ENCODE measurements at places on chromosomes 11 and 22.
A peak's percentile ranks its signal among the peaks of the same experiment; 100 is the strongest.

- no peak for DNase-seq
Observed at GRCh38 chr11:117188620-117189081, 10.1 kb downstream of the SIDT2 start.

- DNase-seq, result no peak
Observed at GRCh38 chr11:43712676-43713075, 32.1 kb downstream of the HSD17B12 start.

GRCh38 chr11:15918212-15918611, 438.1 kb downstream of the SOX6 start:
- DNase-seq, result no peak

DNA sequence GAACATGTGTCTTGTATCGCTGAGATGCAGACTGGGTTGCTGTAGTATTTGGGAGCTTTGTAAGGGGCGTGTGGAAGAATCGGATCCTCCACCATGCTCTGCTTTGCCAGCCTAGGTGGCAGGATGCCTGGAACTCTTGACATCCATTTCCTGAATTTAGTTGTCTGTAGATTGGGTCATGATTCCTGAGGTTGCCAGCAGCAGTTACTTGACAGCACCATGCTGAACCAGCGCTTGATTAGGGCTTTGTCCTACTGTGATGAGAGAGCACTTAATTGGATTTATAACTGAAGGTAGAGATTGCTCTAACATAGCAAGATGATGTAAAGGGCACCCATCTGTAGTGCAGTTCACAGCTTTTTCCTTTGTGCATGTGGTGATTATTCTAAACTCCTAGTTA, 75.6 kb upstream of the HORMAD2 start:
- DNase-seq, result no peak

DNA sequence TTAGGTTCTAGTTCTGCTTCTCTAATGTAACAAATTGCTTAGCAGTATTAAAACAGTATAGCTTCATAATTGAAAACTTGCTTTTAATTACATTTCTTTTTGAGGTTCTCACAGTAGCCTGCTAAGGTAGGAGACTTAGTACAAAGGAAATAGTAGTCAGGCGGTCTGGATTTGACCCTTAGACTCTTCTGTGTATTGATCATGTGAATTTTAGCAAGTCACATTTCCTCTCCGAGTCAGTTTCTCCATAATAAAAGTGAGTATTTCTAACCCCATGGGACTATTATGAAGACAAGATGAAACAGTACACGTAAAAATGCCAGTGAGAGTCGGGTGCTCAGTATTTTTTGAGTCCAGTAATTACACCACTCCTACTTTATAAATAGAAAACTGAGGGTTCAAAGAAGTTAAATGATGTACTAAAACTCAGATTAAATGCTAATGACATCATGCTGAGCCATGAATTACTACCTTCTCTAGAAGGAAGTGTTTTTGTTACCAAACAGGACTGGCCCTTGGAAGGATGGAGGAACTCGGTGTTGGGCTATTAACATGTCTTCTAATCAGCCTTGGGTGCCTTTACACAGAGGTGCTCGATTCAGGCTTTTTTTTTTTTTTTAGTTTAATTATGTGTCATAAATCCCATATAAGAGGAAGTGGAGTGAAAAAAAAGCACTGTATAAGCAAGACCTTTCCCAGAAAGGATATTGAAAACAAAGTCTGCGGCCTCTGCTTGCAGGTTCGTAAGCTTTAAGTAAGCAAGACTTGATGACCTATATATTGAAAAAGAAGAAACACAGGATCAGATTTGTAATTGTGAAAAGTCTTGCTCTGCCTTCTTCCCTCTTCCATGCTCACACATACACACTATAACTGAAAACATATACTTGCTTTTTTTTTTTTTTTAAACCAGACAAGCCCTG, 109.0 kb downstream of the EMSY start:
- peak; percentile 38 for DNase-seq

DNA sequence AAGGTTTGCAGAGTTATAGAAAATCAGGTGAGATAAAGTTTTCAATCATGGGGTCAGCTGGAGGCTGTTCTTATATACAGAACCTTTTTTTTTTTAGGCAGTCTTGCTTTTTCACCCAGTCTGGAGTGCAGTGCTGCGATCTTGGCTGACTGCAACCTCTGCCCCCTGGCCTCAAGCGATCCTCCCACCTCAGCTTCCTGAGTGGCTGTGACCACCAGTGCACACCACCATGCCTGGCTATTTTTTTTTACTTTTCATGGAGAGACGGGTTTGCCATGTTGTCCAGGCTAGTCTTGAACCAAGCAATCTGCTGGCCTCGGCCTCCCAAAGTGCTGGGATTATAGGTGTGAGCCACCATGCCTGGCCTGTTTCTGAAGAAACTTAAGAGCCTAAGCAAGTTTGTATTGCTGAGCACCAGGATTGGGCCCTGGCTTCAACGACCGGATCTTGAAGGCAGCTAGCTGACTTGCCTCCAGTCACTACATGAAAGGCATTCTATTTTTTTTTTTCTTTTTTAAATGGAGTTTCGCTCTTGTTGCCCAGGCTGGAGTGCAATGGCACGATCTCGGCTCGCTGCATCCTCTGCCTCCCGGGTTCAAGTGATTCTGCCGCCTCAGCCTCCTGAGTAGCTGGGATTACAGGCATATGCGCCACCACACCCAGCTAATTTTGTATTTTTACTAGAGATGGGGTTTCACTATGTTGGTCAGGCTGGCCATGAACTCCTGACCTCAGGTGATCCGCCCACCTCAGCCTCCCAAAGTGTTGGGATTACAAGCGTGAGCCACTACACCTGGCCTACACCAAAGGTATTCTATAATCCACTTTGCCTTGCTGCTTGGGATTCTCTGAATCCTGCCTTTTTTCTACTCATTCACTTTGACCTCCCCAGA, 7.6 kb downstream of the XBP1 start:
- DNase-seq, result no peak

GRCh38 chr11:132260636-132261035, 890.2 kb downstream of the NTM start:
- DNase-seq, result no peak

GRCh38 chr22:22934543-22935055, 47.0 kb downstream of the IGLL5 start:
- DNase-seq, result no peak

DNA sequence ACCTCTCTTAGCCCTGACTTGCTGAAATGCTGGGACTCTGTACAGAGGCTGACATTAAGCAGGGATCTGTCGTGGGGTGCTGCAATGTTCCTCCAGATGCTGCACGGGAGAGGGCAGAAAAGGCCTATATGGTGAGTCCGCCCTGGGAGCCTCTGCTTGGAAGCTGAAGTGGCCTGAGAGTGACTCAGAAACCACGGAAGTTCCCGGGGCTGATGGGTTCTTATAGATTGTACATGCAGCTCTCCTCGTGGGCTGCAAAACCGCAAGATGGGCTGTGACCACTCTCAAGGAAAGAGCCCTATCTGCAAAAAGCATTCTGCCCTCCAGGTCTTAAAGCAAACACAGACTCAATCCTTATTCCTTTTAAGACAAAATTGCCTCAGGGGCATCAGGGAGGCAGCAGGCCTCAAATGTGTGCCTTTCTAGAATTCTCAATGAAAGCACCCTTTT, 5.8 kb upstream of the SLC43A3 start:
- no peak for DNase-seq

DNA sequence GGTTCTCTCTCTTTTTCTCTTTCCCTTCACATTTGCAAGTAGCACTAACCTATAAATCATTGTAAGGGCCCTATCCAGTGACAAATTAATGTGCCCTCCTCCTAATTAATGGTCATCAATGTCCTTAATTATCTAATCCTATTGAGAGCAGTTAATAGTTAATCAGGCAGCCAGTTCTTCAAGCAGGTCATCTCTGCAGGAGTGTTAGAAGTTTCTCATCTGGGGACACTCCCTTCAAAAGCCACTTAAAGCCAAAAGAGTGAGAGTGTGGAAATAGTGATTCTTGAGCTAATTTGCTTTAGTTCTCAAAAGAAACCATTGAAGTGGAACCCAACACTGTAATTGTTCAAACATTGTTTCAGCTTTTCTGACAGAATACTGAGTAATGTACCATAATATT, 141.6 kb downstream of the ELP4 start:
- DNase-seq, result no peak

DNA sequence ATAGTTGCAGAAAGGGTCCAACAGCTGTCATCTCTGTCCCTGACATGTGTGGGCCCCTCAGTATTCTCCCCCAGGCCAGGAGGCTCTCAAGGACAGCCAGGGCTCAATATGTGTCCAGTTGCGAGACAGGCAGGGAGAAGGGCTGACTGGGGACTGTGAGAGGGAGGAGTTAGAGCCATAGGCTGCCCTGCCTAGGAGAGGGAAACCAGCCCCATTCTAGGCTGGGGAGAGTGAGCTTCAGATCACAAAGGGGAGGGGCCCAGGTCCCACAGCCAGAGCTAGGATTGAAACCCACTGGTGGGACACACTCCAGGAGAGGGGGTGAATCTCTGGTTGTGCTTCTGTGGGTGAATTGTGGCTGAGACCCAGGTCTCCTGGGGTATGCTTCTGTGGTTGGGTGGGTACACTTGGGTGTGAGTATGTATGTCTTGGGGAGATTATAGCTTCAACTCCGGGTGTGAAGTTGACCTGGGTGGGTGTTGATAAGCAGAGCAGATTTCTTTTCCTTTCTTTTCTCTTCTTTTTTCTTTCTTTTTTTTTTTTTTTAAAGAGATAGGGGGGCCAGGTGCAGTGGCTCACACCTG, 2.1 kb upstream of the CARNS1 start:
- DNase-seq, result no peak

- no peak for DNase-seq
Observed at GRCh38 chr11:35583843-35584242, 34.4 kb upstream of the FJX1 start.

DNA sequence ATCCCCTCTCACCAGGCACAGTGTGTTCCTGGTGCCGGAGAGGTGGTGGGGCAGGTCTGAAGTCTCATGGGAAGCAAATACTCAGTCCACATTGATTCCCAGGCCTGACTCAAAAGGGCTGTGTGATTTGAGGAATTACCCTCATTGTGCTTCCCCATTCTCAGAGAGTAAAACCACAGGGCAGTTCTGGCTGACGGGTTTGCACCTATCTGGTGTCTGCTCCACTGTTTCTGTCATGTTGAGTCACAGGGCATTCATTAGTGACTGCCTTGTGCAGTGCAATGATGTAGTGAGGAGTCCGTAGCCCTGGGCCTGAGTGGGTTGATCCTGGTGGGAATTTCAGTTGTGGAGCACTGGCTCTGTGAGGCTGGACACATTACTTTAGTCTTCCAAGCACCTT, 85.2 kb upstream of the ARHGAP20 start:
- DNase-seq, result no peak

- no peak for DNase-seq
Observed at GRCh38 chr22:23549198-23549595, 30.9 kb downstream of the IGLL1 start.

DNA sequence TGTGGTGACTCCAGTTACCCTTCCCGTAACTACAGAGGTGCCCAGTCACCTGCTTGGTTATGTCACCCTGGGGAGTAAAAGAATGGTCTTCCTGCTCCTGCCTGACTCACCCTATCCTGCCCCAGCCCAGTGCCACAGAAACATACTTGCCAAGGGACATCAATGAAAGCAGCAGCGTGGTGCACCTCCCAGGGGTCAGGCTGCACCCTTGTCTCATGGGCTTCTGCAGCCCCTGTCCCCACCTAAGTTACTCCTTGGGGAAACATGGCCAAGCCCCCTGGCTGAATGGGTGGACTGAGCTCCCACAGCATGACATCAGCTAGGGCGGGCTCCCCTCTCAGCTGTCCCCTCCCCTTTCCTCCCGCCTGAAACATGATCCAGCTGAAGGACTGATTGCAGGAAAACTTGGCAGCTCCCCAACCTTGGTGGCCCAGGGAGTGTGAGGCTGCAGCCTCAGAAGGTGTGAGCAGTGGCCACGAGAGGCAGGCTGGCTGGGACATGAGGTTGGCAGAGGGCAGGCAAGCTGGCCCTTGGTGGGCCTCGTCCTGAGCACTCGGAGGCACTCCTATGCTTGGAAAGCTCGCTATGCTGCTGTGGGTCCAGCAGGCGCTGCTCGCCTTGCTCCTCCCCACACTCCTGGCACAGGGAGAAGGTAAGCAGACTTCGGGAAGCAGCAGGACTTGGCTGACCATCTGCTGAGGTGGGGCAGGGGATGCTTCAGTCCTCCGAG, at the start of gene HTR3A:
HTR3A (plus strand) TSS at position 368 of the 730 bp plus-strand sequence; CDS start at position 586, 218 bp downstream.
- DNase-seq, result no peak

DNA sequence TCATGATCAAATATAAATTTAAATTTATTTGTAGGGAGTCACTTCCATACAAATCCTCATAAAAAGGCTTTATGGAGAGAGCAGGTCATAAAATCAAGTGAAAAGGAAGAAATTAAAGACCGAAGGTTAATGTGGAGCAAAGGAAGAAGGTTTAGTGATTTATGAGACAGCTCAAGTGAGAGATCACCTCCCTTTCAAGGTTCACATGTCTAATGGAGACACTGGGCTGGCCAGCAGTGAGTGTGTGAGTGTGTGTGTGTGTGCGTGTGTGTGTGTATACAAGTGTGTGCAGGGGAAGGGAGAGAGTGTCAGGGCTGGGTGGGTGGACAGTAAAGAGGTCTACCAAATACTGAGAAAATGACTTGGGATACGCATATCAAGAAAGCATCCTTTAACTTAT, 251.2 kb downstream of the FAT3 start:
- no peak for DNase-seq

DNA sequence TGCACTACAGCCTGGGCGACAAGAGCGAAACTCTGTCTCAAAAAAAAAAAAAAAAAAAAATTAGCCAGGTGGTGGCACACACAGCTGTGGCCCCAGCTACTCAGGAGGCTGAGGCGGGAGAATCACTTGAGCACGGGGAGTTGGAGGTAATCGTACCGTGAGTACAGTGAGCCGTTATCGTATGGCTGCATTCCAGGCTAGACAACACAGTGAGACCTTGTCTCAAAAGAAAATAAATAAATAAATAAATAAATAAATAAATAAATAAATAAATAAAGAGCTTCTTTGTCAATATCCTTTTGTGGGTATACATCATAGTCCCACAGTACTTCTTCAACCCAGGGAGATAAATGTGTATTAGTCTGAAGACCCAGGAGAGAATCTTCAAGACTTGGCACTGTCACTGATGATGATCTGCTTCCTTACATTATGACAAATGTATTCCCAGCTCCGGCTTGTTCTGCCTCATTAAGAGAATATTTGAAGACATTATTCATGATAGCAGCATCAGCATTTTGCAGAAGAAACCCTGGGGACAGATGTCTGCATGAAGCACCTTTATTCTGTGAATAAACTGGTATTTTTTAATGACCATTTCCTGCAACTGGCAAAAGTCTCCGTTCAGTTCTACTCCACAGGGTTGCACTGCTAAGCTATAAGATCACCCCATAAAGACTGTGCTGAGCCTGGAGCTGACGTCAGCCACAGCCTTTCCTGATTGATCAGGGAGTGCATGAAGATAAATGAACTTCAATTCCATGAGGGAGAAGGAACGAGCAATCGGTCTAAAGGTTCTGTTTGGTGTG, 1.6 kb upstream of the ACY3 start:
- no peak for DNase-seq

DNA sequence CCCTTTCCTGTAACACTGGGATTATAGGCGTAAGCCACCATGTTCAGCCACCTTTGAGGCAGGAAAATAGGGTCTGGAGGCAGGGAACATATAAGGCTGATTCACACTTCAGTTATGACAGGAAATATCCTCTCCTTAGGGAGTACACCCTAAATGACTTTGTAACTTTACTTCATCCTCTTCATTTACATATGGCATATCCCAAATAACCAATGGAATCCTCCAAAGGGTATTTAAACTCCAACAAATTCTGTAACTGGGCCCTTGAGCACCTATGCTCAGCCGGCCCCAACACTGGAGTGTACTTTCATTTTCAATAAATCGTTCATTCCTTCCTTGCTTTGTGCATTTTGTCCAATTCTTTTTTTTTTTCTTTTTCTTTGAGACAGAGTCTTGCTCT, 1.6 kb upstream of the KAT5 start:
- no peak for DNase-seq

Measured in T-helper 2 cell (primary cell).